NCI-H2171 (cell line): ENCODE measurements at places on chromosomes 12 and 14.

- DNase-seq, result no peak
Observed at GRCh38 chr12:62732861-62733427, 202.0 kb downstream of the PPM1H start.

GRCh38 chr14:52550661-52551060 is 1.6 kb downstream of the TXNDC16 start:
- DNase-seq, result no peak

GRCh38 chr12:39946361-39947280 is 159.3 kb downstream of the SLC2A13 start:
- DNase-seq, result no peak

GRCh38 chr12:72282721-72283120 is 10.6 kb downstream of the TRHDE start:
- DNase-seq, result no peak

- no peak for DNase-seq
Observed at GRCh38 chr12:87344699-87345098, 684.5 kb downstream of the C12orf50 start.

DNA sequence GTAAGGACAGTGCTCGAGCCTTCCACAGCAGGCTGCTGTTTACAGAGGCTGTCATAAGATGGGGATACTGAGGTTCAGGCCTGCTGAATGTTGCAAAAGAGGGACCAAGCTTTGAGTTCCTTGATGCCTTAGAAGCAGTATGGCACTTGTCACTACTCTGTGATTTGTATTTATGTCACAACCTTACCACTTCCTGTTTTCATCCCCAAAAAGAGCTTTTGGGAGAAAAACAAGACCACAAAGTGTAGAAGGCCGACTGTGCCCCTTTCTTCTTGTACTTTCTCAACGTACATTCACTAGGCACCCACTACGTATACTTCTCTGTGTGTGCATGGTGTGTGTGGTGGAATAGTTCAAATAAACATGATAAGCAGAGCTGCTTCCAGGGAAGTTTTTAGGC is 90.1 kb downstream of the DRAM1 start:
- no peak for DNase-seq

GRCh38 chr12:62647586-62647985 is 181.0 kb downstream of the MON2 start:
- no peak for DNase-seq

- no peak for DNase-seq
Observed at GRCh38 chr14:22531451-22532344, 57.3 kb downstream of the DAD1 start.

GRCh38 chr12:113762155-113762881 is 203.8 kb downstream of the RBM19 start:
- peak; percentile 84 for DNase-seq

DNA sequence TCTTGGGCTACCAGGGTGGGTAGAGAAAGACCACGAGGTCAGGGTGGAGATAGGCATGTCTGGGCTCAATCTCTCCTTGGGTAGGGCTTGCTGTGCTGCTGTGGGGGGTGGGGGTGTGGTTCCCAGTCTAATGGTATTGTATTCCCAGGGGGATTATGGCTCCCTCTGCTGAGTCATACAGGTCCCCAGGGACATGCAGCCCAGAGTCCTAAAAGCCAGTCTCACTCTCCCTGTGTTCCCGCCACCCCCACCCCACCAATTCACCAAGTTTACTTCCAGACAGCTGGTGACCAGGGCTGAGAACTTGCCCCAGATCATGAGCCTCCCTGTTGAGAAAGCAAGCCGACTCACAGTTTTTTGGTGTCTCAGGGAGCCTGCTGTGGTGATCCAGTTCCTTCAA is 367.6 kb downstream of the C12orf75 start:
- DNase-seq, result no peak

DNA sequence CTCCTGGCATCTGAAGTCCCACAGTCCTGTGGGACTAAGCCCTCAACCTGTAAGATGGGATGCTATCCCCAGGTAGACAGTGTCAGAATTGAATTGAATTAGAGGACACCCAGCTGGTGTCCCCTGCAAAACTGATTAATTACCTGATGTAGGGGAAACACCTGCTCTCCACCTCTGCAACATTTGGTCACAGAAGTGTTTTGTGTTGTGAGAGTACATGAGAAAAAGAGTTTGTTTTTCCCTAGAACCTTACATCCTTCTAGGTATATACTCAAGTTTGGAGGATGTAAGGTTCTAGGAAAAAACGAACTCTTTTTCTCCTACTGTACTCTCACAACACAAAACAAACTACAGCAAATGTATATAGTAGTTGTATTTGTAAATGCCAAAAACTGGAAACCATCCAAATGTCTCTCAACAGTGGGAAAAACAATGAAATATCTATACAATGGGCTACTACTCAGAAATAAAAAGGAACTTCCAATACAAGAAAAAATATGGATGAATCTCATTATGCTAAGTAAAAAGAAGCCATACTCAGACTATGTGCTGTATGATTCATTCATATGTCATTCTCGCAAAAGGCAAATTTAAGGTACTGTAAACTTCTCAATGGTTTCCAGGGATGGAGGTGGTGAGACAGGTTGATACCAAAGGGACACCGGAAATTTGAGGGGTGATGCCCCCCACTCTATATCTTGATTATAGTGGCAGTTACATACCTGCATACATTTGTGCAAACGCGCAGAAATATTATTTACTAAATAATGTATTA is 160.7 kb downstream of the MED13L start:
- peak; percentile 31 for DNase-seq

- DNase-seq, result no peak
Observed at GRCh38 chr14:65062096-65063075, 39.9 kb downstream of the MAX start.

- no peak for DNase-seq
Observed at GRCh38 chr14:72891666-72892102, 2.2 kb downstream of the DPF3 start.

GRCh38 chr14:39673270-39673711 is 241.1 kb upstream of the FBXO33 start:
- no peak for DNase-seq

- DNase-seq, result no peak
Observed at GRCh38 chr12:121209221-121209620, 708 bp upstream of the P2RX4 start.

DNA sequence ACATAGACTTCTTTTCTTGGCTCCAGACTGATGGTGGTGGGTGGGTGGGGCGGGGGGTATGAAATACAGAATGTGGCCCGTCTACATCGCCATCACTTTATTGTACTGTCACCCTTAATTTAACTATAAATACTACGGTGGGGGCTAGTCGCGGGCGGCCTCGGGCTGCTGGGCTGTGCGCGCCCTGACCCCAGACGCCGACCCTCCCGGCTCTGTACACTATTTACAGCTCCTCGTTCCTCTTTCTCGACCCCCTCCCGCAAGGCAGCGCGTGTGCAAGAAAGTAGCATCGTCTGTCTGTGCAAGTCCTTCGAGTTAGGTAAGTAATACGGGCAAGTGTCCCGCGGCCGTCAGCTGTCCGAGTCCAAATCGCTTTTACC is 1.8 kb downstream of the GSC start:
- DNase-seq, result no peak

DNA sequence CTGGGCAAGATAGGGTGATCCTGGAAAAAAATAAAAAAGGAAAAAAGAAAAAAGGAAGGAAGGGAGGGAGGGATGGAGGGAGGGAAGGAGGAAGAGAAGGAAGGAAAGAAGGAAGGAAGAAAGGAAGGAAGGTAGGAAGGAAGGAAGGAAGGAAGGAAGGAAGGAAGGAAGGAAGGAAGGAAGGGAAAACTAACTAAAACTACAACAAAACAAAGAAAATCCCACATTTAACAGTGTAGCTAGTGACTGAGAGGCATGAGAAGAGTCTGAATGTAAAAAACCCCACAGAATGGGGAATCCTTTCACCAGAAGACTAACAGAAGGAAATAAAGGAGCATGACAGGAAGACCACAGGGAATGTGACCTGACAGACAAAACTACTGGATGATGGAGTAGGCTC is 345.7 kb downstream of the NOVA1 start:
- no peak for DNase-seq

DNA sequence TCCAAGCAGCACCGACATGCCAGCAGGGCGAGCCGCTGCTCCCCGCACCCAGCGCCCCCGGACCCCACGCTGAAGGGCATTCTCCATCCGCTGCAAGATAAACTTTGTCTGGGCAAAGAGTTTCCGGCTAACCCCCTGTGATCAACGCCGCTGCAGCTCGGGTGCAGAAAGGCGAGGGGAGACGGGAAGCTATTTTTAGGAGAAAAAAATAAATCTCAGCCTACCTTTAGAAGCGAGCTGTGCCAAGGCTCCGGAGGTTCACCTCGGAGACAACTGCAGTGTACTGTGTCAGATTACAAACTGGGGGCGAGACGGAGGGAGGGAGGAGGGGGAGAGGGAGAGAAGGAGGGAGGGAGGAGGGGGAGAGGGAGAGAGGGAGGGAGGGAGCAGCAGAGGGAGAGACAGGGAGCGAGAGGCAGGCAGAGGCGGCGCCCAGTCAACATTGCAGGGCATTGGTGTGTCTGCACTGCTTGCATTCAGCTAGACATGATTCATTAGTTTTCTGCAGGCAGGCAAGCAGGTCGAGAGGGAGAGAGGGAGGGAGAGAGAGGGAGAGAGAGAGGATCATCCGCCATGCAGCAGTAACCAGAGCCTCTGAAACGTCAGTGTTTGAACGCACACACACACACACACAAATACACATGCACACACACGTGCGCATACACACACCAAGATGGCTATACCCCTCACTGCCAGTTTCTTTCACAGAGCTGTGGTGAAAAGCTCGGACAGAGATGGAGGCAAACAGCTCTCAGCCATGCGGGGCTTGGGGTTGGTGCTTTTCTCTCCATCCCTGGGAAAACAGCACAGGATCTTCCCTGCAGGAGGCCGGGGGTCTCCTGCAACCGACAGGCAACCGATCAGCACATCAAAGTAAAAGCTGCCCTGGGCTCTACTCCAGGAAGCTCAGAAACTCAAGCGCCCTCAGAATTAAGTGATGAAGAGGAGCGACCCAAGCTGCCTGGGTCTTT is at the start of gene RIMBP2:
Gene RIMBP2 (minus strand): TSS at position 302 of the 971 bp plus-strand sequence. CDS start 237,286 bp downstream, outside the sequence.
- peak; percentile 85 for DNase-seq

DNA sequence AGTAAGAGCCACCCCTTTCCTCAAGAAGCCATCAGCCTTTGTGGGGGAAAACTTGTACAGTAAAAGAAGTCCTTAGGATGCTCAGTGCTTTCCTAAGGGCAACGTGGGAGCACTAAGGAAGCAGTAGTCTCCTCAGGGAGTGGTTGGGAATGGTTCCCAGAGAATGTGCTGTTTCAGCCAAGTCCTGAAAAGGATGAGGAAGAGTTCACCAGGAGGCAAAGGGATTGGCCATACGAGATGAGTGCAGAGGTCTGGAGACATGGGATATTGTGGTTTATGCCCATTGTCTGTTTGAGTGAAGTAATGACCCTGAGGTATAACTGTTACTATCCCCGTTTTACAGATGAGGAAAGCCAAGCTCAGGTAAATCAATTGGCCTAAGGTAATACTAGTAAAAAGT is 86.0 kb upstream of the ATF1 start:
- no peak for DNase-seq

GRCh38 chr14:78618368-78618767 is 448.2 kb downstream of the NRXN3 start:
- DNase-seq, result no peak

DNA sequence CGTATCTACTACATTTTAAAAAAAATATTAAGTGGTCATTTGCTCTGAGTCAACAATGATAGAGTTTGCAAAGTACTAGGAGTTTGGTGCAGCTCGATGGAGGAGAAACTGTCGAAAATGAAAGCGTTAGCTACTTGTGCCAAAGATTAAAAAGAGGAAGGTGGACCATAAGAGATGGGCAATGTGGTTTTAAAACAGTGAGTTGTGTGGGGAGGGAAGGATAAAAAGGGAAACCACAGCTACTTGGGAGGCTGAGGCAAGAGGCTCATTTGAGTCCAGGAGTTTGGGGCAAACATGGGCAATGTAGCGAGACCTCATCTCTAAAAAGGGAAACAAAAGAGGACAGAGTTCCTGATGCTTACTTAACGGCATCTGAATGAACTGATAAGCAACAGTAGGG is 18.2 kb upstream of the STRAP start:
- DNase-seq, result no peak

DNA sequence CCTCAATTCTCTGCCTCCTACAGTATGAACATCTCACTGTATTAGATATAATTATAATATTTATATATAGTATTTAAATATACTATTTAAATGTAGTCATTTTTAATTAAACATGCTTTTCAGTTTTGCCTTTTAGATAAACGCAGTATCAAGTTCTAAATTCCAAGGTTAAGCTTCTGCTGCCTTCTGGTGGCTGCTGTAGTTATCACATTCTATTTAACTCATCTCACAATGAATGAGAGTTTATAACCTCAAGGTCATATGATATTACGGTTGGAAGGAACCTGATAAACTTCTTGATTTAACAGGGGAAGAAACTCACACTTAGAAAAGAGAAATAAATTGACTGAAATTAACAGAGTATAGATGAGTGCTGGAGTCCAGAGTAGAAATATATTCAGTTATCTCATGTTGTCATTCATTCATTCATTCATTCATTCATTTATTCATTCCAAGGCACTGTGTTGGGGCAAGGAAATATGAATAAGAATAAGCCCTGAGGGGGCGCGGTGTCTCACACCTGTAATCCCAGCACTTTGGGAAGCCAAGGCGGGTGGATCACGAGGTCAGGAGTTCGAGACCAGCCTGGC is 31.9 kb downstream of the GUCY2C start:
- DNase-seq, result no peak
